Tibial nerve (tissue), 4 donors: ENCODE measurements at places on chromosomes 3 and 15. TPM values are rescaled to one million over a fixed set of nuclear protein-coding genes. Genes with fewer than 3 reads are reported as not detected.

GRCh38 chr3:30664884-30665283 lies 58.5 kb downstream of the TGFBR2 start:
- no peak for DNase-seq

DNA sequence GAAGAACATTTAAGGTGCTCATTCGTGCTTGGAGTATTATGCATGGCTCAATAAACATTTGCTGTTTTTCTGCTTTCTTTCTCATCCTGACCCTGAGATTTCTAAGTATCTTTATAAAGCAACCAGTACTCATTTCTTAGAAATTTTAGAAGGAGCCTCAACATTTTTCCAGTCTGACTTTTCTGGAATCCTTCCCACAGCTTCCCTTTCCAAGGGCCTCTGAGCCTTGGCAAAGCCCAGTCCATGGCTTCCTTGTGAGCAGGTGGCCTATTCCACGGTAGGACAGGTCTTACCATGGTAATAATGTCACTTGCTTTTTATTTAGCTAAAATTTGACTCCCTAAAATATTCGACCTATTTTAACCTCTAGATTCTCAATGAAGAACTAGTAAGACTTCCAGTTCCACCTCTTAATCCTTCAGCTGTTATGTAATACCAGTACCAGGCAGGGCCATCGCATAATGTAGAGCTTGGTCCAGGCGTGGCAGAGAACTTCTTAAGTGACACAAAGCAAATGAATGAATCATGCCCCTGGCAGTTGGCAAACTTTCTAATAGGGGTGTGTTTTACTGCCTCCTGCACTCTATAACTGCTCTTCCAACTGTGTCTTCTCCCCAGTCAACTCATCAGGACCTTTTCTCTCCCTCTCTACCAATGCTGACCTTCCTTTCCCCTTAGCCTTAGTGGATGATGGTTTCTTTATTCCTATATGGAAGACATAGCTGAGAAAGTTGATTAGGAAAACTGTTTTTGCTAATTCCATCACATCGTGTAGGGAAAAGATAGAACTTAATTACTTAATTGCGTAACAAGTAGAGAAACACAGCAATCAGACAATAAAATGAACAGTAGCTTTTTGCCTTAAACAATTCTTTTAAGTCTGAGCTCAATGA lies 894 bp upstream of the TM4SF4 start:
- DNase-seq, result no peak

GRCh38 chr3:128556907-128557306 lies 63.9 kb upstream of the GATA2 start:
- DNase-seq, result no peak

The LMAN1L gene
- not detected for total RNA-seq

DNA sequence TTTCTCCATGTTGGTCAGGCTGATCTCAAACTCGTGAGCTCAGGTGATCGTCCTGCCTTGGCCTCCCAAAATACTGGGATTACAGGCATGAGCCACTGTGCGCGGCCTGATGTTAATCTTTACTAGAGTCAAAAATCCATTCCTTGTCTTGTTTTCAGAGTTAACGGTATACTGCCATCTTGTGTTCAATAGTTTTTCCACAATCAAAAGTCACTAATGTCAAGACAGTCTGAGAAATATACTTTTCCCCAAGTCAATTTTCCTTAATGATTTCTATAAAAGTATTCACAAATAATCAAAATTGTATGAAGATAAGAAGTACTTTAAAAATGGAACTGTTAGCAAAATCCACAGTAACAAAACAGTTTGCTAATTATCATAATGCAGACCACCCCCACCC lies 8.5 kb downstream of the CRBN start:
- no peak for DNase-seq
